ENCODE measurements at places on chromosomes 3 and 15. TPM values are rescaled to one million over a fixed set of nuclear protein-coding genes. Genes with fewer than 3 reads are reported as not detected.

IRAK2 gene
- total RNA-seq, result 31.6 TPM

CELF6 gene
- 0.19 TPM for total RNA-seq

RETNLB gene
- total RNA-seq, result not detected

CACNA1D gene
- 36.3 TPM for total RNA-seq

SLC28A1 gene
- 0.17 TPM for total RNA-seq

GRCh38 chr3:127110982-127111693 lies 81.8 kb upstream of the PRR23E start:
- H3K27me3 ChIP-seq, result peaks cover 52% of the 10 kb centered on the region
- no peak overlapping the region for H3K4me3 ChIP-seq
- DNase-seq, result no peak
- no peak overlapping the region for H3K27ac ChIP-seq
- H3K4me1 ChIP-seq, result no peaks in the 10 kb centered on the region

DNA sequence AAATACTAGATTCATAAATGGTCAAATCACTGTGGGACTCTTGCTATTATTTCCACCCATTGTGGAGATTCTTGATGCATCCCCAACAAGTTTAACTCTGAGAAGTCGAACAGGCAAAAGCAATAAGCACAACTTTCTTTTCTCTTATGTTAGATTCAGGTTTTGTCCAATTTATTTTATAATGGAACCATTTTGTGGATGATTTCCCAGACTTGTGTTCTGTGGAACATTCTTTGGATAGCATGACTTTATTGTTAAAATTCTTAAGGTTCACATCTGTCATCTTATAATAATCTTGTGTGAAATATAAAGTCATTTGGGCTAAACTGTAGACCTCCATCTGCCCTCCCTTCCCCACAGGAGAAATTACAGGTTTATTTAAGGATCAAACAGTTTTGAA lies 213.7 kb downstream of the LPP start:
- DNase-seq, result no peak
- H3K27me3 ChIP-seq, result no peaks in the 10 kb centered on the region
- H3K36me3 ChIP-seq, result no peaks in the 10 kb centered on the region
- H3K27ac ChIP-seq, result peak overlapping the region; percentile 38
- no peak overlapping the region for H3K4me3 ChIP-seq

GRCh38 chr3:54653456-54654195 lies 274.2 kb downstream of the LRTM1 start:
- H3K4me1 ChIP-seq, result no peaks in the 10 kb centered on the region
- no peaks in the 10 kb centered on the region for H3K27me3 ChIP-seq
- H3K36me3 ChIP-seq, result no peaks in the 10 kb centered on the region
- DNase-seq, result no peak
- no peak overlapping the region for H3K27ac ChIP-seq

DNA sequence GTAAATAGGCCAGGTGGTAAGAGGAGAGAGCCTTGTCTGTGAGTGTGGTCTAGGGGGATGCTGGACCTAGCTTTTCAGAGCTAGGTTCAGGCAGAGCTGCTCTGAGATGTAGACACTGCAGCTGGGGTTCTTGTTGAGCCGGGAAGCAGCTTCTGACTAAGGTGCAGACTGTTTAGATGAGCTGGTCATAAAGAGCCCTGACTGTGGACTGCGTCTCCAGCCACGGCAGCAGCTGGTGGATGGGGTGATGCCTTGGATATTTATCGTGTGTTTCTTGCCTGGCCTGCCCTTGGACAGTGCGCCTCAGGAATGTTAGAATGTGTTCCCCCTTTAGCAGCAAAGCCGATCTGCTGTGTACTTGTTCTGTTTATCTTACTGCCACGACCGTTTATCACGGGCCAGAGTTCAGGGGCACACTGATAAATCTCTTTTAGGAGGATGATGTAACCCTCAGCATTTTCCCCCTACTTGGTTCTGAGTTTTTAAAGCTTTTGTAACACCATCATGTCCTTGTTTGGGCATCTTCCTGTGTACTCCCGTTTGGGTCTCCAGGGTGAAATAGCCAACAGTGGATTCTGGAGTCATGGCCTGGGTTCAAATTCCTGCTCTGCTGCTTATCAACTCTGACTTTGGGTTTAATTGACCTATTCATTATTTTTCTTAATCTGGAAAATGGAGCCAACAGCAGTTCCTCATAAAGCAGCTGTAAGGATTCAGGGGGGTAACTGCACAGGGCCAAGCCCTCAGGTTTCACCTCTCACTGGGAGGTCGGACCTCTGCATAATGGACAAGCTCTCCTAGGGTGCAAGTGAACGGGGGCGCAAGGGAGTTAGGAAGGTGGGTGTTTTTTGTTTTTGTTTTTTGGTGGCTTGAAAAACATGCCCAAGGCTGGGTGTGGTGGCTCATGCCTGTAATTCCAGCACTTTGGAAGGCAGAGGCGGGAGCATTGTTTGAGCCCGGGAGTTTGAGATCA lies 51.4 kb downstream of the FLNB start:
- no peaks in the 10 kb centered on the region for H3K27me3 ChIP-seq
- peaks cover 42% of the 10 kb centered on the region for H3K4me1 ChIP-seq
- peak overlapping the region; percentile 87 for H3K27ac ChIP-seq

GRCh38 chr15:38944536-38944935 lies 379.9 kb upstream of the RASGRP1 start:
- no peak overlapping the region for H3K4me3 ChIP-seq
- no peak for DNase-seq
- no peak overlapping the region for H3K27ac ChIP-seq

DNA sequence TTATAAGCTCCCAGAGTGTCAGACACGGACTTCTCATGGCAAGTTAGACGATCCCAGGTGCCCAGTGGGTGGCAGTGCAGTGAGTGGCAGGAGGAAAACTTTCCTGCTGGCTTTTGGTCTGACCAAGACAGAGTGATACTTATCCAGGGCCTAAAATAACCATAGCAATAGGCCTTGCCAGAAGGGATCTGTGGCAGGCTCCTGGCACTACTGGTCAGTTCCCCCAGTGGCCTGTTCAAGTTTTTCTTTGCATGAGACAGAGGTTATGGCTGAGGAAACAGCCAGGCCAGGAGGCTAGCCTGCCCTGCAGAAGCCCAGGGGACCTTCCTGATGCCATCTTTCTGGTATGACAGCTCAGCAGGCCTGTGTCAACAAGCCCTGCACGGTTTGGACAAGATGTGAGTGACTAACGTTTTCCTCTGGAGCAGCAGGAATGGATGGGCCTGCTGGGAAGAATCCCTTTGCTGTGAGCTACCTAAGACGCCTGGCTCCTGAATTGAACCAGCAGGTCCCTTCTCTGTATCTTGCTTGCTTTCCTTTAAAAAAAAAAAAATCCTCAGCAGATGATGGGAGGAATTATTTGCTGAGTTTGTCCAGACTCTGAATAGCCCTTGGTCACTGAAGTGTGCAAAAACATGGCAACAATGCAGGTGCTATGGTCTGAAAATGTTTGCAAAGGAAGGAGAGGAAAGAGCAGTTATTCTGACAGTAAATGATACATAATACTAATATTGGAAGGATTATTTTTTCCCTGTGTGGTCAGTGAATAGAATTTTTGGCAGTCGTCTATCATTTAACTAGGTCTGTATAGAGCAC lies 18.0 kb downstream of the SCG5 start:
- no peaks in the 10 kb centered on the region for H3K4me1 ChIP-seq
- H3K36me3 ChIP-seq, result no peaks in the 10 kb centered on the region
- no peak for DNase-seq
- H3K4me3 ChIP-seq, result no peak overlapping the region
- H3K27me3 ChIP-seq, result no peaks in the 10 kb centered on the region

DNA sequence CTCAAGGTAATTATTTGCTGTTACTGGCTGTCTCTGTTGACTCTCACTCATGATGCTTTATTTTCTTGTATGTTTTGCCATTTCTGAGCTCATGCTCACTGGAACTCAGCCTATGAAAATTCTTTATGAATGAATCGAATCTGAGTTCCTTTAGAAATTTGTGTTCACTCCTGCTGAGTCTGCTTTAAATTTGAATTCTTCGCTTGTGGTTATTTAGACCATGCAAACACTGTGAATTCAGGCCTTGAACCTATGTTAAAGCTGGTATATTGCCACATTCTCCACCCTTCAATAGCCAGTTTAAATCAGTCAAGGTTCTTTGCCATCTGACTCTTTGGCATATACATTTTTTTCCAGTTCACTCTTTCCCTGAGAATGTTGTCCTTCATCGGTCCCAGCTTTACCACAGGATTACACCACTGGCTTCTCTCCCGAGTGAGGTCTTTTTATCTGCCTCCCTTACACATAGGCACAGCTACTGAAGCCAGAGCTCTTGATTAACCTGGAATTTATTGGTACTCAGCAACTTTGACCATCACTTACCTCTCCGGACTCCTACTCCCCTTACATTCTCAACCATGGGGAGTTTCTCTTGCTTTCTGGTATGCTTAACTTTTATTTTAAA lies 400.6 kb downstream of the VPS13C start:
- no peak overlapping the region for H3K27ac ChIP-seq
- H3K4me3 ChIP-seq, result no peak overlapping the region
- H3K4me1 ChIP-seq, result no peaks in the 10 kb centered on the region
- H3K27me3 ChIP-seq, result peaks cover 73% of the 10 kb centered on the region
- DNase-seq, result no peak
- no peaks in the 10 kb centered on the region for H3K36me3 ChIP-seq

DNA sequence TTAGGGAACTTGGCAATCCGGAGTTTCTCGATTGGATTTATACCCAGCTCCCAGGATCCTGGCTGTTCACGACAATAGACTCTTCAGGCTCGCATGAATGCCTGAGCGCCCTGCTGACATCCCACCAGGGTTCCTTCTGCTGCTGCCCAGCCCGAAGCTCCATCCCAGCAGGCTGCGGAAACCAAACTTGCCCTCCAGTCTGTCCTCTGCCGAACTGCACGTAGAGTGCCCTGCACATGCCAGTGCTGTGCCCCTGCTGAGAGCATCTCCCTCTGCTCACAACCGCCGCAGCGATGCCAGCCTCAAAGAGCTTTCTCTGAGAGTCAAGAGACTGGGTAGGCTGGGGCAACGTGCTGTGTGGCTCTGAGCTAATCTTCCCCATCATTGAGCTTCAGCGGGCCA lies 6.9 kb downstream of the ADAMTS7 start:
- H3K27ac ChIP-seq, result no peak overlapping the region
- H3K27me3 ChIP-seq, result peaks cover 23% of the 10 kb centered on the region

GRCh38 chr3:146834917-146835316 lies 229.8 kb upstream of the PLSCR5 start:
- H3K36me3 ChIP-seq, result no peaks in the 10 kb centered on the region
- H3K27ac ChIP-seq, result no peak overlapping the region
- H3K27me3 ChIP-seq, result no peaks in the 10 kb centered on the region
- no peaks in the 10 kb centered on the region for H3K4me1 ChIP-seq

GRCh38 chr3:171240504-171240835 lies 213.9 kb upstream of the SLC2A2 start:
- H3K27ac ChIP-seq, result no peak overlapping the region
- H3K4me3 ChIP-seq, result no peak overlapping the region
- no peaks in the 10 kb centered on the region for H3K36me3 ChIP-seq
- no peak for DNase-seq

Data from Calu3 (cell line).